Activated CD4-positive, alpha-beta T cell treated with anti-CD3 and anti-CD28 coated beads, Interleukin-2, amount 50 U/mL, for 1 hour (primary cell): ENCODE measurements at places on chromosomes 5 and 9.

DNA sequence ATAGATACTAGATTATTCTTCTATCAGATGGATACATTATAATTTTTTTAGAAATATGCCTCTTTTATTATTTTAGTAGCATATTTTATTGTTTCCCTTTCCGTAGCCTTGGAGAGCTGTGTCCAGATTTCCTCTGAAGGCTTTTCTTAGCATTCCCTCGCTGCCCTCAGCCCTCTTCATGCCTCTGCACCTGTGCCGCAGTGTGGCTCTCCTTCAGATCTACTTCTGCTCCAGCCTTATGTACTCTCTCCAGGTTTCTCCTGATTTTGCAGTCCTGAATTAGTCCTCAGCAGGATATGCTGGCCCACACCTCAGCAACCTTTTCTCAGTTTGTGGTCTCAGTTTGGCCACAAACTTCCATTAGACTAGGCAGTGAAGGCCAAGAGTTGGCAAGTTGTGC, 1052.0 kb downstream of the TAF11L14 start:
- DNase-seq = no peak

DNA sequence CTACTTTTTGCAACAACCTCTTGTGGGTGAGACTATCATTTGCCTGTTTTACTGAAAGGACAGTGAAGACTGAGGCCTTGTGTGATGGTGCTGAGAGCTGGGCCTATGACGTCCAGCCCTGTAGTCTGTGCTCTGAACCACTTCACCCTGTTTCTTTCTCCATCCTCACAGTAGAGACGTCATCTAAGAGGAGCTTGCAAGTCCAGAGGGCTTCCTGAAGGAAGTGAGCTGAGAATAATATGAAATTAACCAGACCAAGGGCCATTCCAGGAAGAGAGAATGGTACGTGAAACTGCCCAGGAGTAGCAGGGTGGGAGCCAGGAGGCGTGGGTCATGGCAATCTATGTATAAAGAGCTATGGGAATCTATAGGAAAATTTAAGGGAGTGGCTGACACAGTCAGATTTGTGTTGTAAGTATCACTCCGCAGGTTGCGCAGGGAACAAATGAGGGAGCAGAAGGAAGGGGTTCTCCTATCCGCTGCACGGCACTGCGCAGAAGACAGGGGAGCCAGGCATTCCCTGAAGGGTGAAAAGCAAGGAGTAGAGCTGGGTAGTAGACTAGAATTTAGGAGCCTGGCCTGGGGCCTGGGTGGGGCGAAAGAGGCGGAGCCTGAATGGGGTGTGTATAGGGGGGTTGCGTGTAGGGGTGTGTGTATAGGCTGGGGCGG, 596 bp upstream of the FGFR4 start:
- DNase-seq = no peak

DNA sequence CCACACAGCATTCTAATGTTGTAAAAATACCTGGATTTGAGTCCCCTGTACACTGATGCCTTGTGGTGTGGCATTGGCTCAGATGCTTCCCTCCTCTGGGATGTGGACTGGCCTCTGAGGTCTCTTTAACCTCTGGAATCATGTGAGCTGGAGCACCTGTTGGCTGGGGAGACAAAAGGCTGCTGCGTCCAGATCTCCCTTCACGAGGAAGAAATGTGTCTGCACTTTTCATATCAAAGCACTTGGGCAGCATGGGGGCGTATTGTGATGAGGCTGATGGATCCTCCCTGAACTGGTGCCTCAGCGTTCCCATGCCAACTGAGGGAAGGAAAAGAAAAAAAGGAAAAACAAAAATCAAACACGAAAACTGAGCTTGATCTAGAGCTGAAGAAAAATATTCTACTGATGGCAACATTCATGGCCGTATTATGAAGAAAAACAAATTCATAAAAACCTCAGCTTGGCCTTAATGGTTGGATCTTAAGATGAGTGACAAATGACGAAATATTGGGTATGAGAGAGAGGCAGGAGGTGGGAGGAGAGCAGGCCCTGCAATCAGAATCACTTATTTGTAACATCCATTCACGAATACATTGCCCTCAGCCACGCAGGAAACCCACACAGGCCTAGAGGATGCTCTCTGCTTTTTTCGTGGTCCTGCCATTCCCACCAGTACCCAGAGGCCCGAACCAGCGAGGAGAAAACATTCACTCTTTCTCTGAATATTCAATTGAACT, 26.2 kb downstream of the GRIA1 start:
- no peak for DNase-seq

GRCh38 chr5:149265597-149265996, 6.1 kb upstream of the AFAP1L1 start:
- DNase-seq = no peak

GRCh38 chr9:91659529-91660495, 236.2 kb upstream of the NFIL3 start:
- DNase-seq = no peak

DNA sequence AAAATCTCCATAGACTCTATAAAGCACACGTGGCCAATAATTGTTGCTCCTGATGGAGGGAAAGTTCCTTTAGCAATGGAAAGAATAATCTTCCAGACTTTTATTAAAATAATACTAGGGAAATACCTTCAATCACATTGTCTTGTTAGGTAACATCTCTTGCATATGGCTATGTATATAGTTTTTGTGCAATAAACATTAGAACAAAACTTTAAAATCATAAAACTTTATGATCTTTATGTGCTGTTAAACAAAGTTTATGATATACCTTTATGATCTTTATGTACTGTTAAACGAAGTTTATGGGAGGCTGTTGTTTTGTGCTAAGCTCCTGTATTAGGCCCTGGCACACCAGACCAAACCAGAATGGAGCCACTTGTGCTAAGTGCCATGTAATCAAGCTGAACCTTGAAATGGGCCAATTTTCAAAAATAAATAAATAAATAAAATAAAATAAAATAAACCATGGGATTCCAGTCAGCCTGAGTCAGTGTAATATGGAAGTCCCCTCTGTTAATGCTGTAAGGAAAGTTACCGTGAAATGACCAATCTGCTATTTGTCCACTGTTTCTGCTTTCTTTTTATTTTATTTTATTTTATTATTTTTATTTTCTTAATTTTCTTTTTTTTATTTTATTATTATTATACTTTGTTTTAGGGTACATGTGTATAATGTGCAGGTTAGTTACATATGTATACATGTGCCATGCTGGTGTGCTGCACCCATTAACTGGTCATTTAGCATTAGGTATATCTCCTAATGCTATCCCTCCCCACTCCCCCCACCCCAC, 431.3 kb downstream of the SPATA31D1 start:
- DNase-seq = no peak

DNA sequence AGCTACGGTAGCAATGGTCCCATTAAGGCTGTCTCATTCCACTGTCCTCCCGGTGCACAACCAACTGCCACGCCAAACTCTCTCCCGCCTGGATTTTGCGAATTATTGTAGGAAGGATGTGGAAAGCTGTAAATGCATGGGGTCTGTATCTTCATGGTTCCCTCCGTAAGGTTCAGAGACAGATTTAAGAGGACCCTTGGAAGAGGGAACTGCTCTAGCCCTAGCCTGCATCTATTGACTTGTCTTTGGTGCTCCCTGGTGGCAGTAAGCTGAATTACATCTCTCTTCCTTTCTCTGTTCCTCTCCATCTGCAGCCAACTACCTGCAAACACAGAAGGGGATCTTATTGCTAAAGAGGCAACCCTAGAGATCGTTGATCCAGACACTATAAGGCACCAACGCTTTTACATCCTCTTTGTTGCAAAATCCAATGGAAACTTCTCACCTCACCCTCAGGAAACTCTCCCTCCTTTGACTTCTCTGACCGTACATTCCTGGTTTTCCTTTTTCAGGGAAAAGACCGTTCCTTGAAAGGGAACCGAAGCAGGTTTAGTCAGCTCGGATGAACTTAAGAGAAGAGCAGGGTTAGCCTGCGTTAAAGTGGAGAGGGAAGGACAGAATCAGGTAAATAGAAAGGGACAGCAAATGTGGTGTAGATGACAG, 11.9 kb downstream of the CAPSL start:
- DNase-seq = peak; percentile 50

DNA sequence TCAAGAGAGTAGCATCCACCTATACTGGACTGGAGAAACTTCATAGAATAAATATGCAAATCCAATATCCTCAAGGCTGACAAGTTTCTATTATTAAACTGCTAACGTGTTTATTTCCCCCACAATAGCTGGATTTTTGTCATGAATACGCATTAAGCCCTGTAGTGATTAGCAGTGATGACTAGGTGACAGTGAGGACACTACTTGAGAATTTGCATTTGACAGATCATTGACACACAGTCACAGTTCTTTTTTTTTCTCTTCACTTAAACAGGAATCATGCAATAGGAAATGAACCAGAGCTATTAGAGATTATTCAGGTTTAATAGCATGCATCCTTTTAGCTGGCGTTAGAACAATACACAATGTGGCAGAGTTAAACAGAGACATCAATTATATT, 35.3 kb downstream of the MPDZ start:
- no peak for DNase-seq

- DNase-seq = peak; percentile 38
Observed at GRCh38 chr5:16666883-16667398, 50.1 kb upstream of the RETREG1 start.

- DNase-seq = no peak
Observed at GRCh38 chr5:97194366-97194765, 11.3 kb upstream of the RIOK2 start.

DNA sequence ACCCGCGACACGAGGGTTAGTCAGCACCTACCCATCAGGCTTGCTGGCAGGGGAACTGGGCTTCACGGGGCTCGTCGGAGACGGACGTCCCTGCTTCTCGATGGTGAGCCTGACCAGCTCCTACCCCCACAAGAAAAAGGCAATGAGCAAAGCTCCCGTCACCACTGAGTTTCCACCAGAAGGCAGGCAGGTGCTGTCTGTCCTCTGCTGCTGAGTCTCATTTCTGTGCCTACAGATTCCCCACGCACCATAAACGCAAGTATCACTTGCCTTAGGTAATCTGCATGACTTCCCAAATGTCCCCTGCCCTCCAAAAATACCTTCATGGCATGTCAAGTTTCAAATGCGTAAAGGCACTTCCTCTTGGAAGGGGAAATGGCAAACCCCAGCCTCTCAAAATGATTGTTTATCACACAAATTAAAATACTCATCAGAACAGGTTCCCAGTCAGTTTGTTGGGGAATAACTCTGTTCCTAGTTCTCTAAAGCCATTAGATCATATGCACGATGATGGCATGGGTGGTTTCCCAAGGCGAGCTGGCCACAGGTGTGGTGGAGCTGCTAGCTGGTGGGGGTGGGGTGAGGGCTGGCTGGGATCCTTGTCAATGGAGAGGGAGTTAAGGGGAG, 85.0 kb downstream of the PRRT1B start:
- DNase-seq = no peak

GRCh38 chr5:180166176-180166575, 42.8 kb downstream of the RASGEF1C start:
- DNase-seq = no peak

DNA sequence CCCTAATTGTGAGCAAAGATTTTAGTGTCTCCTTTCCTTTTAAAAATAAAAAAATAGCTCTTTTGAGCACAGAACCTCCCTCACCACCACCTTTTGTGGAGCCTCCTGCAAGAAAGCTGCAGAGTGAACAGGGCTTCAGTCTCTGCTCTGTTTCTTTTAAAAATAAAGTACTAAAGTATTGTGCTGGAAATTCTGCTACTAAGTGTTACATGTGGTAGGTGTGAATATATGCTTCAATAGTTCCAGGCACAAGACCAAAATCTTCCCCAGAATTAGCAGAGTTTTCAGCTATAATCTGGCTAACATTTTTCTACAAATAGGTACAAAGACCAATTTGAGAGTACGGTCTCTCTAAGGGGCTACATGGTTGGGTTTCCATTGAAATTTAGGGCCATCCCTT, 40.3 kb upstream of the NFIB start:
- no peak for DNase-seq

DNA sequence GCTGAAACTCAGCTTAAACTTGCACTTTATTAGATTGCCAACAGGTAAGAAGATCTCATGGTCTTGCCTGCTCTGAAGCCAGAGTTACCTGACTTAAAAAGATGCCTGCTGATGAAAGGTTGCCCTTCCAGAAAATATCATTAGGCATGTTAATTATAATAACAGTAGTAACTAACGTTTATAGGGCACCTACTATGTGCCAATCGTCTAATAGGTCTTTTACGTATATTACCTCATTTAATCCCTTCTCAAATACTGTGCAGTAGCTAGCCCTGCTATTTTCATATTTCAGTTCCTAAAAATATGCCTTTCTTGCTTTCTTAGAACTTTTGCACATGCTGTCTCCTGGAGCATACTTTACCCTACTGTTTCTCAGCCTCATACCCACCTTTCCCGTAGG, 40.1 kb downstream of the TGFBR1 start:
- DNase-seq = no peak
